ENCODE measurements at places on chromosomes 4 and X. TPM values are rescaled to one million over a fixed set of nuclear protein-coding genes. Genes with fewer than 3 reads are reported as not detected.

DNA sequence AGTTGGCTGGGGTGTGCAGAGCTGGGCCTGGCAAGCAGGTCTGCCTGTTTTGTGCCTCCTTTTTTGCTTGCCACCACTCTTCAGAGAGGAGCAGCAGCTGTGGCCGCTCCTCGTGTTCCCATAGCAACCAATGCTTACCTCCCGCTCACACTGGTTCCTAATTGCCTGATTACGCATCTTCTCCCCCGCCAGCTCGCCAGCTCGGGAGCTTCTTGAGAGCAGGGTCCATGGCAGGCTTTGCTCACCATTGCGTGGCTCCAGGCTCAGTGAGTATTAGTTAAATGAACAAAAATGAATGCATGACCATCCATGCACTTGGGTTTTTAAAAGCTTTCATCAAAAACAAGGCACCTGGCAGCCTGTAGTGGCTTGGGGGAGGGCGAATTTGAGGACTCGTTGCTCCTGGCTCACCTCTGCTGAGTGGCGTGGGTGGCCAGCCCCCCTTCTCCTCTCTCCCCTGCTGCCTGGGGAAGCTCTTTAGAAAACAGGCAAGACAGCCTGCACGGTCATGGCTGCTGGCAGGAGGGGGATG lies 14.2 kb upstream of the PJA1 start:
- no peak for DNase-seq

GRCh38 chr4:114563536-114564315 lies 34.9 kb upstream of the UGT8 start:
- DNase-seq, result no peak

- no peak for DNase-seq
These were observed 34.3 kb downstream of the GPC4 start for GRCh38 chrX:133380711-133381619.

- no peak for DNase-seq
These were observed 61.1 kb upstream of the RBMX start for GRCh38 chrX:136941396-136942337.

DNA sequence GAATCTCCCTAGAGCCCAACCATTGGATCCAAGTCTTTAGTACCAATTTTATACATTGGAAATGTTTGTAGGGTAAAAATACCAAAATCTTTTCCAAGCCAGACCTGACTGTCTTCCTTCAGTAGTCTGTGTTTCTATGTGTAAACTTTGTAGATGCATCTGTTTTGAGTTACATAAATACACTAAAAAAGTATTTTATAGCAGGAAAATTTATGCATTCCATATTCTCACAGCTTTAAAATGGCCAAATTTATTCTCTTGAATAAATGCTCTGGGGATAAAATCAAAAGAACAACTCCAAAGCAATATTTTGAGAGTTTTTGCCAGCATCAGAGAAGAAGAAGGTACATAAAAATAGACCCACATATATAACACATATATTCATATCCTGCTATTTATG lies 377.4 kb downstream of the PPP3CA start:
- peak; percentile 9 for DNase-seq

The YIPF7 gene
- 1.4 TPM for polyA plus RNA-seq

GRCh38 chr4:97013711-97014110 lies 1129.6 kb downstream of the STPG2 start:
- DNase-seq, result no peak
